H9 (cell line): ENCODE measurements at places on chromosomes 2 and 18. TPM values are rescaled to one million over a fixed set of nuclear protein-coding genes. Genes with fewer than 3 reads are reported as not detected.

DNA sequence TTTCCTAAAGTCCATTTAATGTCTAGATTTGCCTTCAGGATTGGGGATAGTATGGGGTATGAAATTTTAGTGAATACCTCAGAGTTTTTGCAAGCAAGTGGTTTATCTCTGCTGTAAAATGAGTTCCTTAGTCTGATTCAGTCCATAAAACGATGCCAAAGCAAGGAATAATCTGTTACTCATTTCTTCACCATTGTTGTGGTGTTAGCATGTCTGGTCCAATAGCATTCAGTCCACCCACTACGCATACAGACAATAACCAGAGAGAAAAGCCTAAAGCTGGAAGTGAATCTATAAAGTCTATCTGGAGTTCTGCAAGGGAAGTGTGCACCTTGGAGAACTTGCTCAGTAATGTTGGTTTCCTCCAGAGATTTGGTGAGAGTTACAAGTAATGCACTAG is 12.9 kb upstream of the DPP4 start:
- no peak for DNase-seq

- no peak for DNase-seq
These were observed 20.5 kb downstream of the GAREM1 start for GRCh38 chr18:32450026-32450691.

DNA sequence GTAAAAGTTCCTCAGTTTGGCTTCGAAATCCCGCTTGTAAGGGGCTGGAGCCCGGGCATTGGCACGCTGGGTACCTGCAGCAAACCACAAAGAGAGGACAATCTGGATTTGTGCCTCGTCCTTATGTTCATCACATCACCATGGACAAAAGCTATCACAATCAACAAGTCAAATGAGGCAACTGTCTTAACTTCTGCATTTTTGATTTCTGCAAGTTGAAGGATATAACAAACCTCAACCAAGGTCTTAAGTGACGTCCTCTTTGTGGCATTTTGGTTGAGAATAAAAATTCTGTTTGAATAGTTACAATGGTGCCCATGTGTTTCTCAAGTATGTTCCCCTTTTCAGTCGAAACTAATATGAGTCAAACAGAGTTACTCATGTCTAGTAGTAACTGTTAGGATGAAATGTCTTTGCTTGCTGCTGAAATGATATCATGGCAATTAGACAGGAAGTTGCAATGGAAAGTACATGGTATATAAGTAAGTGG is 70.8 kb upstream of the STK17B start:
- no peak for DNase-seq

DNA sequence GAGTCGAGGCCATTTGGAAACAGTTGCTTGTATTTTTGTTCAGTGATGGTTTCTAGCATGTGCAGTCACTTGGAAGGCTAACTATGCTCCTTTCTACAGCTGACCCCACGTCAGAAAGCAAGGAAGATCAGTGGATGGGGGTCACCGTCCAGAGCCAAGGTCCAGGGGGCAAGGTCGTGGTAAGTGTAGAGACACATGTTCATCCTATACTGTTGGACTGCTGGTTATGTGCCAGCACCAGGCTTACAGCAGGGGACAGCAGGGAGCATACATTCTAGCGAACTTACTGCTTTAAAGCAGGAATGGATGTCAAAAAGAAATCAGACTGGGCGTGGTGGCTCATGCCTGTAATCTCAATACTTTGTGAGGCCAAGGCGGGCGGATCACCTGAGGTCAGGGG is 40.0 kb downstream of the ITGA6 start:
- no peak for DNase-seq

- DNase-seq = no peak
These were observed 46.0 kb upstream of the RMND5A start for GRCh38 chr2:86673986-86674670.

DNA sequence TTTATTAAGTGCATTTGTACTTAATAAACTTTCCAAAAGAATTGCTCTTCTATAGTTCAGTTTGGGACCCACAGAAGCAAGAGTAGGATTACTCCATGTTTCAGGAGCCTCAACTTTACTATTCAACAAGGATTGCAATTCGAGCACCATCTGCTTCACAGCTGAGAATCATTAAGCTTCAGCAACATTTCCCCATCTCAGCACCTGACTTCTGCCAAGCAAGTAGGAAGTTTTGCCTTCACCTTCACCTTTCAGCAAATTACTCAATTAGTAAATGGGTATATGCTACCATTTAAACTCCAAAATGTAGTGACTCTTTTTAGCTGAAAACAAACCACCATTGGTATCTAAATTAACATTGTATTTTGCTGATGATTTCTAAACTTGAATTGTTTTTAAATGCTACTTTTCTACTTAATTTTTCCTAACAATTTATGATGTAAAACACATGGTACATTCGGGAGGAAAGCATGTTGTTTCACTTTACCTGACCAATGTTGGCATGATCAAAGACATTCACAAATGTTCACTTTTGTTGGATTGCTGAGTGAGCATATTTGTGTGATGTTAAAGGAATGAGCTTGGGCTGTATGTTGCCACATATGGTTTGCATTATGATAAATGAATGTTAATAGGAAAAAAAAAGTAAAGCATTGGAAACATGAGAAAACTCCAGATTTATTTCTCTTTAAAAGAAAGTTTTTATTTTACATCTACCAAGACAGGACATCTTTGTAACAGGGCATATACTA is 159.2 kb downstream of the GULP1 start:
- DNase-seq = no peak

DNA sequence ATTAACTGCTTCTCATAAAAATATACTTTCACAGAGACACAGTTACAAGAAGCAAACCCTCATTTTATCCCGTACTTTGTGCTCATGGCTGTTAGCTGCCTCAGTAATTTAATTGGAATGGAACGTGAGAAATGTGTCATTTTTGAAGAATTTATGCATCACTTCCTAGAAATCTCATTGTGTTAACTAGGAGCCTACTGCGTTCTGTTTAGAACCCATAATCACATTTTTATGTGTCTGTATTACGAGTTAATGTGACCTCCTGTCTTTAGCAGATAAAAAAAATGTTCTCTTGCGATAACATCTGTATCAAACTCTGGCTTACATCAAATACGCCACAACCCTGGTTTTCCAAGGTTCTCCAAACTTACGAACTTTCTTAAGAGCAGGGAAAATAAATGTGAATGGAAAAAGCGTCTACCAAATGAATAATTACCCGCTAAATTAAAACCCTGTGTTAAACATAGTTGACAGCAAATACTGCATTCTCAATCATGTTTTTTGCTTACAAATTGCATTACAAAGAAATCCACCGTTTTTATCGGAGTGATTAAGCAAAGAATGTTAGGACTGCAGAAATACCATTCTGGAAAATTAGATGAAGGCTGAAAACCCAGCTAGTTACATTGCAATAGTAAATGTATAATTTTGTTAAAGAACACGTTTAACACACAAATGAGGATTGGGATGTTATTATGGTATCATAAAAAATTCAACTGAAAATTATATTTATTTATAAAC is 12.1 kb upstream of the GBX2 start:
- DNase-seq = no peak

- DNase-seq = no peak
These were observed 1.5 kb upstream of the TTC39C start for GRCh38 chr18:24013051-24013450.

DNA sequence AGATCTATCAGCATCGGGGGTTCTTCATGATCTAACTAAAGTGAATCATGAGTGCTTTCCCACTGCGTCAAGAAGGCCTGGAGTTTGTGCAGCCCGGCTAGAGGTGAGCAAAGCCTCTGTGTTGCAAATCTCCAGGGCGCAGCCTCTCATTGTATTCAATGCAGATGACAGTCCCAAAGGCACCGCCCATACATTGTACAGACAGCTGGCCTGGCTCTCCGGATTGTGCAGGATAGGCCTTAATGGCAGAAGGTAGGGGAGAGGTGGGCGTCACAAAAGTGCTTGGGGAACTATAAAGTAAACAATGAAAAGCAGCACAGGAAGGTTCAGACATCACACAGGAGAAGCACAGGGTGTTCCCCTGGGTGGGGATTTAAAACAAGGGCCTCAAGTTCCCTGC is 907 bp upstream of the GYPC start:
- no peak for DNase-seq

- no peak for DNase-seq
These were observed 34.0 kb downstream of the PIGN start for GRCh38 chr18:62152844-62153243.

GRCh38 chr18:38170845-38171244 is 605.2 kb upstream of the CELF4 start:
- DNase-seq = no peak

DNA sequence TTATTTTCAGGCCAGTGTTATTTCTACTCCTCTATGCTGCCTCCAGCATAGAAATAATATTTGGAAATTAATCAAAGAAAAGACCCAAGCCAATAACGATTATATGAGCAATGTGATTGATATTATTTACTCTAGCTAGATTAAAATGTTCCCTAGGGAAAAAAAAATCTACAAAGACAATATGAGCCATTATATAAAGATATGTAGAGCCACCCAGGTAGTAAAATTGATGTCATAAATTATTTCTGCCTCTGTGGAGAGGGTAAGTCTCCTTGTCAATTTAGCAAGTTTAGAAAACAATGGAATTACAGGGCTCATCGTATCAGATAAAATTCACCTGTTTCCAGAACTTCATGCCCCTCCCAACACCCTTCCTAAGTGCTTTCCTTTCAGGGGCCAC is 202.9 kb downstream of the RDH14 start:
- DNase-seq = no peak

GRCh38 chr2:234488913-234489451 is 7.9 kb downstream of the ARL4C start:
- DNase-seq = no peak

Gene CD226
- total RNA-seq = 0.04 TPM in 1 of 2 replicates, not detected in the other

Gene NIF3L1
- 55.4 and 56.5 TPM in 2 replicates for total RNA-seq

Gene SLC4A5
- total RNA-seq = 0.42 and 0.50 TPM in 2 replicates

Gene LYG2
- total RNA-seq = 0.29 TPM in 1 of 2 replicates, not detected in the other

Gene CD207
- total RNA-seq = not detected in 2 replicates

Gene UGT1A5
- not detected in 2 replicates for total RNA-seq

Gene FAP
- not detected in 2 replicates for total RNA-seq

Gene SCYGR5
- not detected in 2 replicates for total RNA-seq

Gene MEP1B
- not detected in 2 replicates for total RNA-seq

Gene MYO7B
- total RNA-seq = not detected in 2 replicates

Gene CACNB4
- 1.4 and 1.5 TPM in 2 replicates for total RNA-seq

Gene DCDC2C
- not detected in 2 replicates for total RNA-seq
